Effector CD8-positive, alpha-beta T cell (primary cell): ENCODE measurements at places on chromosomes 5 and 9.

DNA sequence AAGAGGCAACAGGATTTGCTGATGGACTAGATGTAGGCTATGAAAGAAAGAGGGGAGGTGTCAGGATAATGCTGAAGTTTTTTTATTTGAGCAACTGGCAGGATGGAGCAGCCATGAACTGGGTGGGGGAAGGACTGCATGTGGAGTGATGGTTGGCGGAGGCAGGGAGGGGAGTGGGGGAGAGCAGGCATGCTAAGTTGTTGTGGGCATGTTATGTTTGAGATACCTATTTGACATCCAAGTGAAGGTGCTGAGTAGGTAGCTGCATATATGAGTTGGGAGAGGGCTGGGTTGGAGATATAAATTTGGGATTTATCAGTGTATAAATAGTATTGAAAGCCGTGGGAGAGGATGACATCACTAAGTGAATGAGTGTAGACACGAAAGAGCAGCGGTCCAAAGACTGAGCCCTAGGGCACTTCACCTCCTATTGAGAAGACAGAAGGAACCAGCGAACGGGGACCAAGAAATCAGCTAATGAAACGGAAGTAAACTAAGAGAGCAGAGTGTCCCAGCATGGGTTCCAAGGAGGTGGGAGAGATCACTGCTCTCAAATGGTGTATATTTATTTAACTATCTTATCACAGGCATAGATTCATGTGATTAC lies 7.4 kb downstream of the BSPRY start:
- no peak for DNase-seq

GRCh38 chr9:95620314-95620713 lies 103.5 kb upstream of the PTCH1 start:
- no peak for DNase-seq

- DNase-seq: no peak
Measured at GRCh38 chr9:92457576-92457975, 24.7 kb downstream of the ASPN start.

DNA sequence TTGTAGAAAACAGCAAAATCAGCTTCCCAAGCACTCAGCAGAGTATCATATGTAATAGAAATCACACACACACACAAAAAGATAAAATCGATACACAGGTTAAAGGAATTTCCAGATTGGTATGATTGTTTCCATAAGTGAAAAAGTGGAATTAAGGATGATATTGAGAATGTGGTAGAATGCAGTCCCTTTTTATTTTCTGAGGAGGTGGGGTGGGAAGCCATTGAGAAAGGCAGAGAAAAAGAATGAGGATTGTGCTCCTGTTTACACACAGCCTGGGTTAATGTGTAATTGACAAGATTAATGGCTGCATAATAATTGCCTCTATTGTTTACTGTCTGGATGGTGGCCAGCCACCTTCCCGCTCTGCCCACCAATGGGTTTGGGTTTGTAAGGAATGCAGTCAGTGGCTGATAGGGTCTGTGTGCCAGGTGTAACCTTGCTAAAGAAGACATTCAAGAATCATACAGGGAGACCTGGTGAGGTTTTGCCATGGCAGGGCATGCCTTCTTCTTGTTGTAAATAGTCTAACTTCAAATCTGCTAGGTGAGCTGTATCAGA lies 177.2 kb upstream of the MAP3K1 start:
- no peak for DNase-seq
